Kidney epithelial cell (primary cell): ENCODE measurements at places on chromosomes 12 and 14. TPM values are rescaled to one million over a fixed set of nuclear protein-coding genes. Genes with fewer than 3 reads are reported as not detected.

Gene KMT2D
- total RNA-seq: 68.9 and 71.8 TPM in 2 replicates

Gene CLEC7A
- 0.07 and 0.13 TPM in 2 replicates for total RNA-seq

Gene AVPR1A
- 0.13 and 0.14 TPM in 2 replicates for total RNA-seq

Gene BRI3BP
- 6.0 and 7.3 TPM in 2 replicates for total RNA-seq

Gene TRIM9
- total RNA-seq: 0.92 and 1.2 TPM in 2 replicates

Gene TTC9
- total RNA-seq: 16.5 and 18.1 TPM in 2 replicates

Gene DDHD1
- 7.0 and 8.9 TPM in 2 replicates for total RNA-seq

Gene DAAM1
- total RNA-seq: 9.5 and 16.5 TPM in 2 replicates

Gene SOCS2
- total RNA-seq: 30.9 and 33.8 TPM in 2 replicates

Gene TMEM121
- total RNA-seq: 10.1 and 13.4 TPM in 2 replicates

Gene POP5
- total RNA-seq: 34.0 and 47.8 TPM in 2 replicates

Gene ERP29
- 86.4 and 95.8 TPM in 2 replicates for total RNA-seq

Gene RNF212B
- not detected in 2 replicates for total RNA-seq

Gene NFE2
- 0.07 and 0.17 TPM in 2 replicates for total RNA-seq

Gene KRT83
- total RNA-seq: not detected in 2 replicates

Gene TPPP2
- total RNA-seq: not detected in 2 replicates

Gene SLC25A47
- not detected in 2 replicates for total RNA-seq

Gene NFATC4
- 8.0 and 14.0 TPM in 2 replicates for total RNA-seq

Gene CDK2
- total RNA-seq: 21.4 and 23.2 TPM in 2 replicates

Gene ADAMTS20
- 0.33 TPM in 1 of 2 replicates, not detected in the other for total RNA-seq

Gene BATF
- 0.14 TPM in 1 of 2 replicates, not detected in the other for total RNA-seq

Gene ATP2B1
- 36.3 and 45.9 TPM in 2 replicates for total RNA-seq
